A549 (cell line): ENCODE measurements at places on chromosomes 1 and 21. TPM values are rescaled to one million over a fixed set of nuclear protein-coding genes. Genes with fewer than 3 reads are reported as not detected.

DNA sequence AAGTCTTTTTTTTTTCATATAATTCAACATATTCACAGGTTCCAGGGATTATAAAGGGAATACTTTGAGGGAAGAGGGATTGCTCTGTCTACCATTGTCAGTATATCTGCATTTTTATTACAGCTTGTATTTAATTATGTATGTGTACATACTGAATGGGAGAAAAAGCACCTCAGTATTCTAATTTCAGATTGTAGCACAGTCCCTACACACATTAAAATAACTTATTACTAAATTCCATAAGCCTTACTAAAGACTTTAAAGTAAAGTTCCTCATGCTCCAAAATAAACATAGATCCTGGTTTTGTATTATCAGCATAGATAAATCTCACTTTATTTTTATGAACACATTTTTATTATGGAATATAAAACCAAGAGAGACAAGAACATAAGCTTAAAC is 134.2 kb downstream of the NCAM2 start:
- no peak for DNase-seq

DNA sequence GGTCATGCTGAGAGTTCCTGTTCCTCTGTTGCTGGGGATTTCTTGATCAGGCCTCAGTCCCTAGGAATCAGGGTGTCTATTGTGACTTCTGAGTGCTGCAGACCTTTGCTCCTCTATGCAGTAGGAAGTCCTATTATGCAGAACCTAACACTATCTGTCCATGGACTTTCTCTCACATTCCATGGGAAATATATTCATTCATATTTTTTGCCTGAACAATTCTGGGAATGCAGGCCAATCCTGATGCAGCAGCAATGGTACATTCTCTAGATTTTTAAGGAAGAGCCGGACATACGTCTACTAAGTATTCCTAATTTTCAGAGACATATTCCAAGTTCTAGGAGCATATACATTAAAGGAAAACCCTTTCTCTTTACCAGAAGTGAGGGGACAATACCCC is 61.1 kb upstream of the C1orf87 start:
- no peak for DNase-seq

DNA sequence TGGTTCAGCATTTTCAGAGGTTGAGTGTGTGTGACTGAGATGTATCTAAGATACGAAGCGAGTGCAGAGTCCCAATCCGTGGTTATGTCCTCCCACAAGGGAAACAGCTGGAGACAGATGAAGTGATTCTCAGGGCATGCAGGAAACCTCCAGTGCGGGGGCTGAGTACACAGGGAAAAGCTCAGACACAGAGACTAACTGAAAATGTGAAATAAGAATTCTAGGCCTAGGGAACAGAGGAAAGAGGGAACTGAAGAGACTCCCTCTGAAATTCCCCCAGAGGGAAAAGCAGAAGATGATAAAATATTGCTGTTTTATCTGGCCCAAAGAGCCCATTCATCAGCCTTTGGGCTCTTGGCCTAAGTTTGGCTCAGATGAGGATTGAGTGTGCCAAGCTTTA is 116.8 kb downstream of the LRRC53 start:
- DNase-seq, result no peak

GRCh38 chr1:94542088-94542870 is 720 bp upstream of the F3 start:
- no peak for DNase-seq

DNA sequence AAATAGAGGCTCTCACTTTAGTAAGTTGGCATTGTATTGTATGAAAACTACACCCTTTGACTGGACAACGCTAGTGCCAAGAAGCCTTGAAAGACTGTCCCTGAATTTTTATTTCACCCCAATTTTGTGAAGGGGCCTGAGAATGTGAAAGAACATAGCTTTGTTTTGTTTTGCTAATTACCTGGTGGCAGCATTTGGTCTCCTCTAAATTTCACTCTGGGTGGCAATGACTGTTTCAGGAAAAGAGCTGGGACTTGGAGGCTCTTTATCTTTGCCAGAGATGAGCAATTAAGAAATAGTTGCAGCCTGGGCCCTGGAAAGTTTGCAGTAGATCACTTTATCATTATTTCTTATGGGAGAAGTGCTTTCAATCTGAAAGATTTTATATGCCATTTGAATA is 117.6 kb downstream of the KCNK2 start:
- DNase-seq, result no peak

DNA sequence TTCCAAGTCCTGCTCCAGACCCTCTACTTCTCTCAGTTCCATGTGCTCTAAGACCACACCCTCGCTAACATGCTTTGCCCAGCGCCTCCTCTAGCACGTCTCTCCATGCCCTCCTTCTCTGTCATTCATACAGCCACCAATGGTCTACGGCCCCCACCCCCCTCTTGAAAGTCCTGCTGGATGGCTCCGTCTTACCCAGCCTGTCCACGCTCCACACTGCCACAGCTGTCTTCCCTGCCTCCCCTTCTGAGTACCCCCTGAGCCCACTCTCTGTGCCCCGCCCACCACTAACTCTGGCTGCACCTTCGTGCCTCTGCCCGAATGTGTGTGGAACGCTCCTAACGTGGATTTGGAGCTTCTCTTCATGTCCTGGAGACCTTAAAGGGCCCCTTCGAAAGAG is 244.6 kb downstream of the TRABD2B start:
- DNase-seq, result no peak

GRCh38 chr1:22680726-22681125 is 27.7 kb downstream of the C1QB start:
- no peak for DNase-seq

- no peak for DNase-seq
Measured at GRCh38 chr1:43619996-43620920, 29.7 kb upstream of the KDM4A start.

DNA sequence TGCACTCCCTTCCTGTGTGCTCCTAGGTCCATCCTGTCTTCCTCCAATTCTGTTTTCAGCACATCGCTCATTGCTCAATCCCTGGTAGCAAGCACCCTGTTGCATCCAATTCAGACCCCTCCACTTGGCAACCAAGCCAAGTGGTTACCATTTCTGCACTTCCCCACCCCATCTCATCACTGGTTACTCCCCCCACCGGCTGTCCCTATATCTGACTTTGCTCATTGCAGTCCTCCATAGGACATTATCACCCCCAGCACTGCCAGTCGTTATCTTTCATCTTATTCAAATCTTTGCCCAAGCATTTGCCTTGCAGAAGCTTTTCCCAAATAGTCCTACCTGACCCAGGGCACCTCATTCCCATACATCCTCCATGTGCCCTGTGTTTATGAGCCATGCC is 2.1 kb upstream of the TMEM9 start:
- no peak for DNase-seq

DNA sequence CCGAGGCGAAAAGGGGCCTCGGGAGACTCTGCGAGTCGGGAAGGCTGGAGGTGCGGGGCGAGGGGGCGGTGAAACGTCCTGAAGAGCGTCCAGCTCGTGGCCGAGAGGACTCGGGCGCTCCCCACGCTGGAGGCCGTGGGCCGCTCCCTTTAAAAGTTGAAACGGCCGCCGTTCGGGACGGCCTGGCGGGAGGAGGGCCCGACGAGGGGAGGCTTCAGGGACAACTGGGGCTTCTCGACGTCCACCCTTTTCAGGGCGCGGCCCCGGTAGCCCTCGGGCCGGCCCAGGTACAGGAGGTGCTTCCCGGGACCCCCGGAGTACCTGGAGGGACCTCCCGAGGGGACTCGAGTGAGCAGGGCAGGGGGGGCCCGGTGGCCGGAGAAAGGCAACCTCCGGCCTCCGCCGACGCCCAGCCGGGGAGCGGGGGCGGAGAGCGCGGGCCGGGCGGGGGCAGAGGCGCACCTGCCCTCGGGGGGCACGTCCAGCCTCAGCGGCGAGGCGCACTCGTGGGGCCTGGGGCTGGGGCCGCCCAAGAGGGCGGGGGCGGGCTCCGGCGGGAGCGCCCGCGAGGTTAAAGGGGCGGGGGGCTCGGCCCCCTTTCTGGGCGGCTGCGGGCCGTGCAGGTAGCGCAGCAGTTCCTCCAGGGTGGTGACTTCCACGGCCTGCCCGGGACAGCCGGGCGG is 14.0 kb downstream of the SEMA6C start:
- DNase-seq, result no peak

- no peak for DNase-seq
Measured at GRCh38 chr1:162372159-162373071, 4.2 kb downstream of the SPATA46 start.

- DNase-seq, result no peak
Measured at GRCh38 chr1:1435106-1435903, at the start of gene VWA1. VWA1 (plus strand) TSS chr1:1435690; CDS start chr1:1435749, 59 bp downstream.

DNA sequence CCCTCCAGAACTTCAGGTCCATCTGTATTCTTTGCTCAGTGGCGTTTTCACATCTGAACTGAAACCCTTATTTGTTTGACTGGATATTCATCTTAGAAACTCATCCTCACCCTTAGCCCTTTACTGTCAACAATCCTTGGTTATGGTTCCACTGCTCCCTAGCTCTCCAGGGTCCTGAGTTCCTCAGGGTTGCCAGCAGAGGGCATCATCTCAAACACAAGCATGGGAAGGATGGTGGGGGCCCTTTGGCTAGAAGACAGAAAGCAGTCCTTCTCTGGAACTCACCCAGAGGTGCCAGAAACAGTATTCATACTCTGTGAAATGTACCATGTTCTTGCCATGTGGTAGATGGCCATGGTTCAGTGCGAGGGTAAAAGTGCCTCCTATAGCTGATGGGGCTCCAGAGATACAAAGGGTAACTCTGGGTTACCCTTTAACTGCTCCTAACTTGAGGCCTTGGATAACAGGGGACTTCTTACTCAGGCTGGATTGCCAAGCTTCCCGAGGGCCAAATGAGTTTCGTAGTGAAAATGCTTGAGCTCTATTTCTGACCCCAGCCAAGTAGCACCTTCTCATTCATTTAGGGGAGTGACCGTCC is 11.3 kb downstream of the NCSTN start:
- DNase-seq, result peak; percentile 30

ADORA1 gene
- 0.94 to 2.4 TPM (median 1.8 TPM) in 3 replicates for polyA plus RNA-seq

TRIM45 gene
- 2.1 to 3.0 TPM (median 2.9 TPM) in 3 replicates for polyA plus RNA-seq

AMY1A gene
- not detected in 3 replicates for polyA plus RNA-seq

L1TD1 gene
- polyA plus RNA-seq, result not detected in 3 replicates

ITLN1 gene
- not detected in 3 replicates for polyA plus RNA-seq
